SW 1271 (cell line): ENCODE measurements at places on chromosomes 13 and 19.

DNA sequence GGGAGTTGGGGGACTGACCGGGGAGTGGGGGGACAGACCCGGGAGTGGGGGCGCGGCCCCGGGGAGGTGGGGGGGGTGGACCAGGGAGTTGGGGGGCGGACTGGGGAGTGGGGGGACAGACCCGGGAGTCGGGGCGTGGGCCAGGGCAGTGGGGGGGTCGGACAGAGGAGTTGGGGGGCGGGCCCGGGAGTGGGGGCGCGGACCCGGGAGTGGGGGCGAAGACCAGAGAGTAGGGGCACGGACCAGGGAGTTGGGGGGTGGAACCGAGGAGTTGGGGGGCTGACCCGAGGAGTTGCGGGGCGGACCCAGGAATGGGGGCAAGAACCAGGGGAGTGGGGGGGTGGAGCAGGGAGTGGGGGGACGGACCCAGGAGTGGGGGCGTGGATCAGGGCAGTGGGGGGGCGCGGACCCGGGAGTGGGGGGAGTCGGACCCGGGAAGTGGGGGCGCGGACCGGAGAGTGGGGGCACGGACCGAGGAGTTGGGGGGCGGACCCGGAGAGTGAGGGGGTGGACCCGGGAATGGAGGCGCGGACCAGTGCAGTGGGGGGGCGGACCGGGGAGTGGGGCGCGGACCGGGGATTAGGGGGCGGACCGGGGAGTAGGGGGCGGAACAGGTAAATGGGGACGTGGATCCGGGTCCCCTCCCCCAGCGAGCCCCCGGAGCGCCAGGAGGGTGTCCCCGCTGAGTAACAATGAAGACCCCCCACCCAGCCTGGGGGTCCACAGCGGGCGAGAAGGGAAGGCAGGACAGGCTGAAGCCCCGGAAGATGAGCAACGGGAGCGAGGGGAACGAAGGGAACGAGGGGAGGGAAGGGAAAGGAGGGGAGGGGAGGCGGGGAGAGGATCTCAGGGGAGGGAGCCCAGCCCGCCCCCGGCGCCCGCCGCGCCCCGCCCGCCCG lies 589 bp downstream of the R3HDM4 start:
- no peak for DNase-seq

DNA sequence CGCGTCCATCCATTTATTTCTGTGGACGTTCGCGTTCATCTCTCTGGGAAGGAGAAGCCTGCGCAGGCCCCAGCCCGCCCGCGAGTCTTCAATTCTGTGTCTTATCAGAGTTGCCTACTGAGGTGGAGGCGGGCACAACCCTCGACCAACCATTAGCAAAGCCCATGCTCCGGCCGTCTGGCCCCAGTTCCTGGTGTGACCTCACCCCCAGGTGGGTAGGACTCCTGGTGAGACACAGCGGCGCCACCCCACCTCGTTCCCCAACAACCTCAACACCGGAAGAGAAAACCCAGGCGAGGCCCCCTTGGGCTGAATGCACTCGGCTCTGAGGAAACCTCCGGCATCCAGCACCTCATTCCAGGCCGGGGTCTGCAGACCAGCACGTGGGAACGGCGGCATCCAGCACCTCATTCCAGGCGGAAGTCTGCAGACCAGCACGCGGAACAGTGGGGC lies 14.7 kb downstream of the ZNF787 start:
- no peak for DNase-seq

DNA sequence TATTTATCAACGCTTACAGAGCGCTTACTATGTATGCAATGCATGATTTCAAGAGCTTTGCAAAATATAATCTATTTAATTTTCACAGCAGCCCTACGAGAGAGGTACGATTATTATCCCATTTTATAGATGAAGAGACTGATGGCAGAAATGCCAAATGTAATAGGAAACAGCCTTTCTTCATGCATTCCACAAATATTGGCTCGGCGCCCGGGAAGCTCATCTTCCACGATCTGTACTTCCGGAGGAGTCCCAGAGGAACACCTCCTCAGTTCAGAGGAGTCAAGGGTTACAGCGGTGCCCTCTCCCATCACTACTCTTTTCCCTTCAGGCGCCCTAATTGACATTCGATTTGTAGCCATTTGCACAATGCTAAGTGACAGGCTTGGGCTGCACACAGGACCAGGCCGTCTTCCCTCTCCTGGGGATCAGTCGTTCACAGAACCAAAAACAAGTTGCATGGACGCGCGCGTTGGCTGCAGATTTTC lies 1.1 kb upstream of the ARHGAP35 start:
- no peak for DNase-seq

DNA sequence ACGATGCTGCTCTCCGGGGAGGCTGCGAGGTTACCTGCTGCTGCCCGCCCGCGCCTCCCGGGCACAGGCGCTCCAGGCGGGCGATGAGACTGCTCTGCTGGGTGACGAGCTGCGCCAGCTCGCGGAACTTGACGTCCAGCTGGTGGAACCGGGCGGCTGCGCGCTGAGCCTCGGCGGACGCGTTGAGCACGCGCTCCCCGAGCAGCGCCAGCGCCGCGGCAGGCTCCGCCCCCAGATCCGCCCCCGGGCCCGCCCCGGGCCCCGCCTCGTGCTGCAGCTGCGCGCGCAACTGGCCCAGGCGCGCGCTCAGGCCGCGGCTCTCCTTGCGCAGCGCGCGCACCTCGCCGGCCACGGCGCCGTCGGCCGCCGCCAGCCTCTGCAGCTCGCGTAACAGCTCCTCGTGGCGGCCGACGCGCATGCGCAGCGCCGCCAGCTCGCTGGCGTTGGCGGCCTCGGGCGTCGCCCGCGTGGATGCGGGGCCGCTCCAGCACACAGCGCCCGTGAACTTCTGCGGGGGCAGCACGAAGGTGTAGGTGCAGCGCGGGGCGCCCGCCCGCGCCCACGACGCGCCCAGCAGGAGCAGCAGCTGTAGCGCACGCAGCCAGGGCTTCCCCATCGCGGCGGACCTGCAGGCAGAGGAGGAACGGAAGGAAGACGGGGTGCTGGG lies 6.4 kb downstream of the ANGPTL6 start:
- peak; percentile 76 for DNase-seq

GRCh38 chr13:49651570-49652354 lies 23.5 kb downstream of the ARL11 start:
- DNase-seq = no peak

GRCh38 chr19:1857648-1858326 lies 5.6 kb downstream of the KLF16 start:
- no peak for DNase-seq

GRCh38 chr13:30719525-30719914 lies 15.8 kb upstream of the ALOX5AP start:
- DNase-seq = no peak

DNA sequence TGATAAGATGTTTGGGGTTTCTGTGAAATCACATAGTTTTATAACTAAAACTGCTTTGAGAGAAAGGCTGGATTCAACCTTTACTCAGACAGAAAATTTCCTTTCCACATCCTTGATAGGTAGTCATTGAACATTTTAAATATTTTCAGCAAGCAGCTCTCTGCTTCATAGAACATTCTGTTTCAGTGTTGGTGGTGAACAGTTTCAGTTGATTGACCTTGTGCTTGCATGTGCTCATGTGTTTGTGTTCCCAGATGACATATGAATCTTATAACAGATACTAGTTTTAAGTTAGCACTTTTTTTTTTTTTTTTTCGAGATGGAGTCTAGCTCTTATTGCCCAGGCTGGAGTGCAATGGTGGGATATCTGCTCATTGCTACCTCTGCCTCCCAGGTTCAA lies 290.1 kb downstream of the HS6ST3 start:
- no peak for DNase-seq

- DNase-seq = no peak
Measured at GRCh38 chr13:73945871-73946270, 188.3 kb downstream of the KLF12 start.

DNA sequence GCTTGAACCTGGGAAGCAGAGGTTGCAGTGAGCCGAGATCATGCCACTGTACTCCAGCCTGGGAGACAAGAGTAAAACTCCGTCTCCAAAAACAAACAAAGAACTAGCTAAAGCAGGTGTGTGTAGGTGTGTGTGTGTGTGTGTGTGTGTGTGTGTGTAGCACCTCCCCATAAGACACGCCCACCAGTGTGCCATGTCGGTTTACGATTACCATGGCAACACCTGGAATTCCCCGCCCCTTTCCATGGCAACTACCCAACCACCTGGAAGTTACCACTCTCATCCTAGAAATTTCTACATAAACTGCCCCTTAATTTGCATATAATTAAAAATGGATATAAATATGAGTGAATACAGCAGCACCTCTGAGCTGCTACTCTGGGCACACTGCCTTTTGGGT lies 80.9 kb upstream of the ADGRE5 start:
- DNase-seq = no peak

- DNase-seq = no peak
Measured at GRCh38 chr13:42398533-42398932, 126.6 kb downstream of the AKAP11 start.

DNA sequence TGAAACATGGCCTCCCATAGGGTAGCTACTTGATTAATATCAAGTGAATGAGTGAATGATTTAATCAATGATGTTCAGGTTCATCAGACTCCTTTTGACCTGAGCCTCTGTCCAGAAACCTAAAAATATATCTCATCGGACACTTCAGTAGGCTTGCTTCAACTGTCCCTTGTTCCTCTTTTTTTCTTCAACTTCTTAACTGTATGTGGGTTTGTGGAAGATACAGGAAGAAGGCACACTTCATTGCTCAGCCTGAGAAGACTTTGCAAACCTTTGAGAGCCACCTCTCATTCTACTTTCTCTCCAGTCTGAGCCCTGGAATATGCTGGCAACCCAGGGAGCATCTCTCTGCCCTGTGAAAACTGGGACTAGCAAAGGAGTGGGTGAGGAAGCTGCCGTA lies 557.0 kb downstream of the FGF9 start:
- no peak for DNase-seq

- DNase-seq = no peak
Measured at GRCh38 chr19:47111006-47111621, 2.5 kb downstream of the ZC3H4 start.
